ENCODE measurements at places on chromosomes 3 and 15. TPM values are rescaled to one million over a fixed set of nuclear protein-coding genes. Genes with fewer than 3 reads are reported as not detected.

- no peaks in the 10 kb centered on the region for H3K36me3 ChIP-seq
- no peak overlapping the region for H3K27ac ChIP-seq
- DNase-seq = no peak
- H3K4me1 ChIP-seq = no peaks in the 10 kb centered on the region
- H3K27me3 ChIP-seq = no peaks in the 10 kb centered on the region
These were observed 34.6 kb upstream of the CMSS1 start for GRCh38 chr3:99783011-99783573.

Gene UQCRC1
- 121 TPM for total RNA-seq

Gene CCR3
- total RNA-seq = not detected

- H3K36me3 ChIP-seq = no peaks in the 10 kb centered on the region
- H3K4me1 ChIP-seq = no peaks in the 10 kb centered on the region
- no peak overlapping the region for H3K27ac ChIP-seq
- no peak overlapping the region for H3K4me3 ChIP-seq
These were observed 53.6 kb downstream of the ANKRD28 start for GRCh38 chr3:15744176-15744575.

Gene DHX36
- 65.5 TPM for total RNA-seq

DNA sequence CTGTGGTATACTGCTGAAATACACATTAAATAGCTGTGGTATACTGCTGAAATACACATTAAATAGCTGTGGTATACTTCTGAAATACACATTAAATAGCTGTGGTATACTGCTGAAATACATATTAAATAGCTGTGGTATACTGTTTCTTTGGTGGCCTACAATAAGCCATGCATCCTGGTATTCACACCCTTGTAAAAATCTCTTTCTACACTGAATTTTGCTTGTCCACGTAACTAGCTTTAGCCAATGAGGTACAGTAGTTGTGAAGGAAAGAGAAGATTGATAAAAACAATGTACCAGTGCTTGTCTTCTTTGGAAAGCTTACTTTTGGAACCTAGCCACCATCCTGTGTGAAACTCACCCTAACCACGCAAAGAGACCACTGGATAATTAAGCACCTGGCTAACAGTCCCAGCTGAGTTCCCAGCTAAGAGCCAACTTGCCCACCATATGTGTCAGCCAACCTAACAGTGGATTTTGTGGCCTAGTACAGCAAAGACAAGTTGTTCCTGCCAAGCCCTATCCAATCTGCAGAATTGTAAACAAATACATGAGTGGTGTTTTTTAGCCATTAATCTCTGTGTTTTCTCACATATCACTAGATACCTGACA, 103.4 kb upstream of the MELTF start:
- H3K27me3 ChIP-seq = no peaks in the 10 kb centered on the region
- H3K36me3 ChIP-seq = peaks cover 40% of the 10 kb centered on the region
- no peak overlapping the region for H3K4me3 ChIP-seq
- H3K4me1 ChIP-seq = no peaks in the 10 kb centered on the region
- H3K27ac ChIP-seq = no peak overlapping the region
- DNase-seq = no peak

All from lower lobe of right lung (tissue), 2 donors.